ENCODE measurements at places on chromosomes 7 and 10.

- H3K27me3 ChIP-seq: no peaks in the 10 kb centered on the region
- no peak overlapping the region for H3K4me3 ChIP-seq
- no peaks in the 10 kb centered on the region for H3K4me1 ChIP-seq
- H3K27ac ChIP-seq: no peak overlapping the region
Measured at GRCh38 chr7:130309986-130310385, 17.0 kb downstream of the CPA4 start.

DNA sequence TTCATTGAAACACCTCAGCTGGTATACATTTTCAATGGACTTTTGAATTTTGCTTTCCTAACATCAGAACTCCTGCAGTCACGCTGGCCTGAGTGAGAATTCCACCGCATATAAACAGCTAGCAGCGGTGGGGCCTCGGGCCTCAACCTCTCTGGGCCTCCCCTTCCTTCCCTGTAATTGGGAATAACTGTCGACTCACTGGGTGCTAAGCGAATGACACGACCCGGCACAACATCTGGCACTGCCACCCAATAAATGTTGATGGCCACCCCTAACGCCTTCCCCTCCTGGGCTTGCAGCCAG, 670 bp downstream of the RCC1L start:
- H3K36me3 ChIP-seq: no peaks in the 10 kb centered on the region
- peak overlapping the region; percentile 91 for H3K4me3 ChIP-seq
- DNase-seq: no peak
- no peaks in the 10 kb centered on the region for H3K27me3 ChIP-seq

DNA sequence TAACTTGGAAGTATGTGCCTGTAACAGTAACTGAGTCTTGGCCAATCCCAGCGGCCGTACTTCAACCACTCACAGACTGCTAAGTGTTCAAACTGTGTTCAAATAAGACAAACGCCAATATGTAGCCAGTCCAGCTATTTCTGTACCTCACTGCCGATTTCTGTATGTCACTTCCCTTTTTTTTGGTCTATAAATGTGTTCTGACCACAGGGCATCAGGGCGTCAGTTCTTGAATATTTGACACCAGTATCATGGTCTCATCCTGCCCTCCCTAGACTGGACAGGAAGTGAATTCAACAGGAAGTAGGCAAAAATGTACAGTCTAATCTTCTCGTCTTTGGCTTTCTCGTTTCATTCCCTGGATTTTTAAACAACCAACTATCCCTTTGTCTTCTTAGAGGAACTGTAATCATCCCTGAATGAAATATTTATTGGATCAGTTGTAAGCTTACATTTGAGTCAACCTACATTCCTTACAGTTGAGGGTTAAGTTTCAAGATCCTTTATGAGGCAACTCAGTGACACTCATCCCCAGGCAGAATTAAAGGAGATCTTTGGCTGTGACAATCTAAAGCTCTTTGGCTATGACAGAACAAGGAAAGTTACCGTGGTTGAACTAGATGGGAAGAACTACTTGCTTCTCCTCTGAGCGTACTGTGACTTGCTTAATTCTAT, 232.7 kb downstream of the NSUN6 start:
- no peak overlapping the region for H3K4me3 ChIP-seq
- H3K27me3 ChIP-seq: no peaks in the 10 kb centered on the region
- no peaks in the 10 kb centered on the region for H3K36me3 ChIP-seq
- no peaks in the 10 kb centered on the region for H3K4me1 ChIP-seq
- no peak overlapping the region for H3K27ac ChIP-seq
- no peak for DNase-seq

- H3K4me1 ChIP-seq: no peaks in the 10 kb centered on the region
- no peaks in the 10 kb centered on the region for H3K27me3 ChIP-seq
- H3K36me3 ChIP-seq: no peaks in the 10 kb centered on the region
- H3K4me3 ChIP-seq: no peak overlapping the region
Measured at GRCh38 chr7:155953501-155953778, 141.2 kb upstream of the SHH start.

DNA sequence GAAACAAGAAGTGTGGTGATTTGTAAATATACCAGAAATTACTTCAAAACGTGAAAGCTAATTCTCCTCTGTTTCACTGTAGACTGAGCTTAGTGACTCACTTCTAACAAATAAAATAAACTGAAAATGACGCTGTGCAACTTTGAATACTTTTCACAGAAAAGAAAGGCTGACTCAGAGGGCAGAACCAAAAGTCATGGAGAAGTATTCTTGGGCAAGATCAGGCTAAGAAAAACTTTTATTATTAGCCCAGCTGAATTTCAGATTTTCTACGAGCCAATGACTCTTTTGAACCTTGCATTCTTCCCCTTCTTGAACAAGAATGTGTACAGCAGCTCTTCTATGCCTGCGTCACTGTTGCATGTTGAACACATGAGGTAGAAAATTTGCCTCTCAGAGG, 527.3 kb upstream of the GHITM start:
- H3K4me3 ChIP-seq: no peak overlapping the region
- no peak for DNase-seq
- no peaks in the 10 kb centered on the region for H3K36me3 ChIP-seq
- H3K27me3 ChIP-seq: no peaks in the 10 kb centered on the region
- no peak overlapping the region for H3K27ac ChIP-seq

DNA sequence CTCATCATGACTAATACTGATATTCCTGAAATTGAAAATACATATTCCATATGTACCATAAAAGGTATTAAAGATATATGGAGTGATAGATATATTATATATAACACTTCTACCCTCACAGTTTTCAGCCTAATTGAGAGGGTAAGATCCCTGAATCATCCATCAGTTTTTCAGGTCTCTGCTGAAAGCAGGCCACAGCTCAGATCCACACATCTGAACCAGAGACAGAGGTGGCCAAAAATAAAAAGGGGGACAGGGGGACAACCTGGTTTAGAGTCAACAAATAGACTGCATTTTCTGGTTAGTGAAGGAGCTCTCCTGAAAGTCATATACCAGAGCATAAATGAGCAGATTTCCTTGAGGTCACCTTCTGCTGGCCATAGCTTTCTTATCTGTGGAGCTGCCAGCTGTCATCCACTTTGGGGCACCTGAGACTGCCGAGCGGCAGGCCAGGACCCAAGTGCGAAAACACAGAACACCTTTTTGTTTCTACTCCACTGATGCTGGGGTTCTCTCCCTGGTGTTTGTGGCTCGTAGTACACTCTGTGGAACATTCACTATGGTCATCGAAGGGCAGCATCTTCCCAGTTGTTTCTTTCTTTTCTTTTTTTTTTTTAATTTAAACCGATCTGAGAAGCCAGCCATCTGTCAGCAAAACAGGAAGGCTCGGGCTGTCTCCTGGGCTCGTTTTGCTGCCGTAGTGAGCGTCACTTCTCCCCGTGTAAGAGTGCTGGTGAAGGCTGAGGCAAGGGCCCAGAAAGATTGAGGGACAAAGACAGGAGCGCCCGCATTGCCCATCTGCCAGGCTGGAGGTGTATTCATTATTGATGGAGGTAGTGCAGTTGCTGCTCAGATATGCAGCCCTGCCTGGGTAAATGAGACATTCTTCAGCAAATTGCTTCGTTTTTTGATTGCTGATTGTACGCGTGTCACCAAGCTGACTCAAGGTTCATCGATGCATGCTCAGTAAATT, 13.5 kb downstream of the IKZF1 start:
- H3K4me1 ChIP-seq: no peaks in the 10 kb centered on the region
- no peak overlapping the region for H3K4me3 ChIP-seq
- no peak for DNase-seq
- no peak overlapping the region for H3K27ac ChIP-seq

DNA sequence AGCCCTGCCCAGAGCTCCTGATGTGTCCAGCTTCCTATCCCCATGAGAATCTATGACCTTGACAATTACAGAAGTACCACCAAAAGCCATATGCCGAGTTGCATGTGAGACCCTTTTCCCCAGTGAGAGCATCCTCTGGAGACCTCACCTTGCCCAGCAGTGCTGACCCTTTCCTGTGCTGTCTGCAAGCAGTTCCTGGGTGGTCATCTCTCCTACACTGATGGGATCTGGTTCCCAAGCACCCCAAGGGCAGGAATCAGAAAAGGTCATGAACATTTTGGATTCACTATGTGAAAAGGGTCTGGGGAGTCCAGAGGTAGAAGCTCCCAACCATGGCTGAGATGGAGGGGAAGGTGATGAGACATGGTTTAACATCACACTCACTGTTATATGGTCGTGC, 18.2 kb downstream of the SFTPD start:
- no peak for DNase-seq
- H3K36me3 ChIP-seq: no peaks in the 10 kb centered on the region
- no peak overlapping the region for H3K4me3 ChIP-seq
- no peaks in the 10 kb centered on the region for H3K27me3 ChIP-seq

- H3K4me1 ChIP-seq: no peaks in the 10 kb centered on the region
- H3K27ac ChIP-seq: no peak overlapping the region
- H3K27me3 ChIP-seq: no peaks in the 10 kb centered on the region
- no peak overlapping the region for H3K4me3 ChIP-seq
- DNase-seq: no peak
- H3K36me3 ChIP-seq: no peaks in the 10 kb centered on the region
Measured at GRCh38 chr7:27453702-27454405, 208.8 kb downstream of the HIBADH start.

- no peak for DNase-seq
- no peaks in the 10 kb centered on the region for H3K36me3 ChIP-seq
- H3K27ac ChIP-seq: no peak overlapping the region
- no peaks in the 10 kb centered on the region for H3K27me3 ChIP-seq
- H3K4me1 ChIP-seq: no peaks in the 10 kb centered on the region
Measured at GRCh38 chr7:158487631-158488151, 99.9 kb downstream of the PTPRN2 start.

DNA sequence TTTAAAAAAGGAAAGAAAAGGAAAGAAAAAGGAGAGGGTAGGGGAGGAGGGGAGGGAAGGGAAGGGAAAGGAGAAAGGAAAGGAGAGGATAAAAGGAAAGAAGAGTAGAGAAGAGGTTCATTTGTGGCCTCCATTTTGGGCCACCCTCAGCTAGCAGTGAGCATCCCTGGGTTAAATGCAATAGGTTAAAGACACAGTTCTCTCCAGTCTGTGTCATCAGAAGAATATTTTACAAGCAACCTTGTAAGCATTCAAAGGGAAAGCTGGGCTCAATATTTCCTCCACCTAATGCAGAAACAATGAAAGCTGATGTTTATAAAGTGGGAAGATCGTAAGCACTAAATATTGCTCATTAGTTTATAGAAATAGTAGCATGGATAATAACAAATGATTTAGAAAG, 219.1 kb upstream of the PITRM1 start:
- H3K4me3 ChIP-seq: no peak overlapping the region
- H3K27me3 ChIP-seq: no peaks in the 10 kb centered on the region
- no peak for DNase-seq
- no peaks in the 10 kb centered on the region for H3K4me1 ChIP-seq
- H3K27ac ChIP-seq: no peak overlapping the region

- H3K27me3 ChIP-seq: no peaks in the 10 kb centered on the region
- no peak overlapping the region for H3K27ac ChIP-seq
- no peaks in the 10 kb centered on the region for H3K36me3 ChIP-seq
- DNase-seq: no peak
Measured at GRCh38 chr10:44780426-44780825, 130.7 kb upstream of the TMEM72 start.

- H3K36me3 ChIP-seq: no peaks in the 10 kb centered on the region
- peak overlapping the region; percentile 79 for H3K27ac ChIP-seq
- H3K4me3 ChIP-seq: peak overlapping the region; percentile 45
- H3K4me1 ChIP-seq: peaks cover 8% of the 10 kb centered on the region
Measured at GRCh38 chr7:105268511-105269392, 120.0 kb downstream of the SRPK2 start.

GRCh38 chr7:3862774-3863173, 561.7 kb downstream of the SDK1 start:
- no peak for DNase-seq
- H3K36me3 ChIP-seq: no peaks in the 10 kb centered on the region
- H3K27ac ChIP-seq: no peak overlapping the region
- H3K27me3 ChIP-seq: no peaks in the 10 kb centered on the region

DNA sequence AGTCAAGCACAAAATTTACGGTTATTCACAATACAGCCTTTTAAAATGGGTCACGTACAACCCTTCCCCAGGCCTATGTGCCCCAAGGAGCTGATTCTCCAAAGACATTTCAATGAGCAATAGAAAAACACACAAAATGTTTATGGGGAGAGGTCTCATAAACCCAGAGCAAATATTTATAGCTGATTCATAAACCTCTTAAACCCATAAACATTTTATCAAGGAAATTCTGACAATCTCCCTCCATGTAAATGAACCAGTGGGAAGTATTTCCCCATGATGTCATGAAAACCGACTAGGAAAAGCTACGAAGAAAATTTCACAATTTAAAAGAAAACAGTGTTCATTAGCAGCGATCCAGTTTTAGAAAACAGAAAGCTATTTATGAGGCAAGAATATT, 36.0 kb downstream of the SFMBT2 start:
- no peak overlapping the region for H3K27ac ChIP-seq
- H3K4me3 ChIP-seq: no peak overlapping the region
- H3K4me1 ChIP-seq: no peaks in the 10 kb centered on the region
- no peaks in the 10 kb centered on the region for H3K27me3 ChIP-seq
- H3K36me3 ChIP-seq: no peaks in the 10 kb centered on the region
- no peak for DNase-seq

DNA sequence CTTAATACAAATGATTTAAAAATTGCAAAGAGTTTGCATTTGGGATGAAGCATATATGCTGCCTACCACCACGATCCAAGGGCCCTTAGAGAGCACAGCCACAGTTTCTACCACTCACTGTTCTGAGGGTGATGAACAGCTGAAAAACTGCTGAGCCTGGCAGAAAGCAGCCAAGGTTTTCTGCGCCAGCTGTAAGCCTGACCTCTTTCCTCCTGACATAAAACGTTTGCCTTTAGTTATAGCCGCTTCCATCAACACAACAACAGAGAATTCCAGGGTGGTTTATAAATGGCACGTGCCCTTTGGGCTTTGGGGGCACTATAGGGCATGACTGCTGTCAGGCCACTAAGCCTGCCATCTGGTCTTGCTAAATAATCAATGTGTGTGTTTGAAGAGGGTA, 222.8 kb downstream of the RELN start:
- no peak for DNase-seq
- no peaks in the 10 kb centered on the region for H3K36me3 ChIP-seq
- H3K27ac ChIP-seq: no peak overlapping the region
- H3K4me1 ChIP-seq: no peaks in the 10 kb centered on the region

GRCh38 chr7:93117327-93117726, 452 bp downstream of the SAMD9 start:
- peak overlapping the region; percentile 51 for H3K4me3 ChIP-seq
- H3K27me3 ChIP-seq: no peaks in the 10 kb centered on the region
- H3K27ac ChIP-seq: peak overlapping the region; percentile 73
- DNase-seq: no peak

Data from uterus (tissue), 4 donors.